ENCODE measurements at places on chromosomes 1 and 21. TPM values are rescaled to one million over a fixed set of nuclear protein-coding genes. Genes with fewer than 3 reads are reported as not detected.

- H3K27ac ChIP-seq, result no peak overlapping the region
- H3K36me3 ChIP-seq, result no peaks in the 10 kb centered on the region
- ATAC-seq, result no peak
- no peaks in the 10 kb centered on the region for H3K27me3 ChIP-seq
- no peak overlapping the region for H3K4me3 ChIP-seq
Observed at GRCh38 chr1:239802275-239802674, 289.4 kb upstream of the FMN2 start.

Gene EPS15
- total RNA-seq, result 54.2 TPM

Gene KCNN3
- 0.37 TPM for total RNA-seq

- ATAC-seq, result no peak
- no peak overlapping the region for H3K4me3 ChIP-seq
- H3K27me3 ChIP-seq, result no peaks in the 10 kb centered on the region
- H3K4me1 ChIP-seq, result no peaks in the 10 kb centered on the region
- H3K36me3 ChIP-seq, result peaks cover 98% of the 10 kb centered on the region
Observed at GRCh38 chr21:36412916-36413315, 27.7 kb downstream of the CHAF1B start.

GRCh38 chr21:45910548-45911221 is 70.9 kb upstream of the COL6A1 start:
- no peak overlapping the region for H3K4me3 ChIP-seq
- no peaks in the 10 kb centered on the region for H3K36me3 ChIP-seq

Gene DYNLT4
- total RNA-seq, result 0.56 TPM

GRCh38 chr1:24644100-24644384 is 940 bp downstream of the SRRM1 start:
- peaks cover 58% of the 10 kb centered on the region for H3K36me3 ChIP-seq
- no peak for ATAC-seq
- peaks cover 35% of the 10 kb centered on the region for H3K4me1 ChIP-seq
- H3K4me3 ChIP-seq, result peak overlapping the region; percentile 89
- peak overlapping the region; percentile 96 for H3K27ac ChIP-seq
- H3K27me3 ChIP-seq, result no peaks in the 10 kb centered on the region

Gene SH2D1B
- total RNA-seq, result not detected

- no peaks in the 10 kb centered on the region for H3K27me3 ChIP-seq
- H3K36me3 ChIP-seq, result no peaks in the 10 kb centered on the region
- peak overlapping the region; percentile 90 for H3K27ac ChIP-seq
- ATAC-seq, result peak; percentile 15
Observed at GRCh38 chr1:150626150-150626549, 3.3 kb downstream of the ENSA start.

Gene GPR25
- not detected for total RNA-seq

DNA sequence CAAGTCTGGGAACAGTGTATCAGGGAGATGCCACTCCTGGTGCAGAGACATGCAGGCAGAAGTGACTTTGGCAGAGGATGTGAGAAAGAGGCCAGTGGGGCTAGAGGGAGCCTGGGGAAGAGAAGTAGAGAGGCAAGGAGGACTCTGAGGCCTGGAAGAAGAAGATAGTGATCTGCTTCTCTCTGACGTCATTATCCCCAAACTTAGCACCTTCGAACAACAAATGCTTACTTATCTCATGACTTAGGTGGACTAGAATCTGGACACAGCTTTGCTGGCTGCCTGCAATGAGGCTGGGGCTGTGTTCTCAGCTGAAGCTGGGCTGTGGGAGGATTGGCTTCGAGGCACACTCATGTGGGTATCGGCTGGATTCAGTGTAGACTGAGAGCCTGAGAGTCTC is 44.5 kb upstream of the ZNF678 start:
- no peak for ATAC-seq
- H3K27me3 ChIP-seq, result peaks cover 3% of the 10 kb centered on the region
- H3K4me3 ChIP-seq, result no peak overlapping the region
- no peak overlapping the region for H3K27ac ChIP-seq

DNA sequence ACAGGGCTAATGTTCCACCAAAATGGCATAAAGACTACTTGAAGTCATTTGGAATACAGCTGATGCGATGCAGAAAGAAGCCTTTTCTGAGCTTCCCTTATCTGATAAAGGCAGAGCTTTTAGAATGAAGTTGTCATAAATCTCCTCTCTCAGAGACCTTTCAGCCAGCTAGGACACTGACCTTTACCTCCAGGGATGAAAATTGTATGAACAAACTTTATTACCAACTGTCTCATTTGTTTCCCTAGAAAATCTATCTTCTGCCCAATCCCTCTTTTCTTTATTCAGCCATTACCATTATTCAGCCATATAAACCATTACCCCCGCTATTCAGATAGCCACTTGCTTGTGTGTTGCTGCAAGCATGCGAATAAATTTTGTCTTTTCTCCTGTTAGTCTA is 29.7 kb upstream of the RNF2 start:
- H3K36me3 ChIP-seq, result no peaks in the 10 kb centered on the region
- H3K4me3 ChIP-seq, result no peak overlapping the region
- no peak for ATAC-seq
- no peak overlapping the region for H3K27ac ChIP-seq

Gene NHLH1
- total RNA-seq, result 1.0 TPM

GRCh38 chr1:99490031-99490430 is 155.9 kb upstream of the PALMD start:
- H3K36me3 ChIP-seq, result no peaks in the 10 kb centered on the region
- H3K4me3 ChIP-seq, result no peak overlapping the region
- no peak overlapping the region for H3K27ac ChIP-seq
- H3K4me1 ChIP-seq, result no peaks in the 10 kb centered on the region
- peaks cover 11% of the 10 kb centered on the region for H3K27me3 ChIP-seq

DNA sequence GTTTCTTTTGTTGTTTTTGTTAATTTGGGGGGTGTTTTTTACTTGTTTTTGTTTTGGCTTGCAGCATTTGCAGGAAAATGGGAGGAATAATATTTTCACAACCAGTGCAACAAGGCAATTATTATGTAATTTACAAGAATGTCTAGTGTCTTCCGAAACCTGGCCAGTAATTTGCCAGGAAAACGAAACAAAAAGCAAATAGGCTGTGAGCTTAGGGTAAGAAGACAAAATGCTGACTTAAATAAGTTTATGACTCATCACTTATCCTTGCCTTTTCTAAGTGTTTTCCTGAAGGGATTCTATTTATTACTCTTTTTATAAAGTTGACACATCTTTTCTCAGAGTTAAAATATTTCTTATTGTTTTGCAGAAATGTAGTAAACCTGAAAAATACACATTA is 49.8 kb downstream of the KCNT2 start:
- H3K4me1 ChIP-seq, result no peaks in the 10 kb centered on the region
- no peaks in the 10 kb centered on the region for H3K27me3 ChIP-seq

DNA sequence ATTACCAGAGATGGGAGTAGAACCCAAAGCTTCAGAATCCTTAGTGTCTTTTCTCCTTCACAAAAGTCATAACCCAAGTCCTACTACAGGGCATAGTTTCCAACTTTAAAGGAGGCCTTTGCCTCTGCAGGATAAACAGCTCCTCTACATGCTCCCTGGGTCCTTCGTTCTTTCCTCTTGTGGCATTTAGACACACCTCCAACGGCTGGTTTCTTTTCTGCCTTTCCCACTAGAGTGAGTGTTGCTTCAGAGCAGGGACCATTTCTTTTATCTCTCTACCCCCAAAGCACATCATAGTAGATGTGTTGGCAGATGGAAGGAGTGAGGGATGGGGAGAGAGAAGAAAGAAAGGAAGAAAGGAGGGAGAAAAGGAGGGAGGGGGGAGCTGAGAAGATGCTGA is 144.7 kb upstream of the SPATA6 start:
- H3K27me3 ChIP-seq, result peaks cover 10% of the 10 kb centered on the region
- H3K36me3 ChIP-seq, result no peaks in the 10 kb centered on the region
- no peak overlapping the region for H3K27ac ChIP-seq
- no peak for ATAC-seq

- H3K4me1 ChIP-seq, result peaks cover 10% of the 10 kb centered on the region
- H3K36me3 ChIP-seq, result peaks cover 28% of the 10 kb centered on the region
- peak overlapping the region; percentile 15 for H3K27ac ChIP-seq
- H3K4me3 ChIP-seq, result no peak overlapping the region
- no peaks in the 10 kb centered on the region for H3K27me3 ChIP-seq
- ATAC-seq, result peak; percentile 58
Observed at GRCh38 chr1:37561133-37562132, 4.7 kb downstream of the DNALI1 start.

GRCh38 chr1:246608616-246609376 is 42.5 kb downstream of the CNST start:
- no peaks in the 10 kb centered on the region for H3K27me3 ChIP-seq
- peak overlapping the region; percentile 48 for H3K4me3 ChIP-seq
- H3K27ac ChIP-seq, result peak overlapping the region; percentile 40
- H3K36me3 ChIP-seq, result peaks cover 27% of the 10 kb centered on the region
- H3K4me1 ChIP-seq, result peaks cover 24% of the 10 kb centered on the region
- peak; percentile 95 for ATAC-seq

Gene ZNF281
- total RNA-seq, result 13.1 TPM

DNA sequence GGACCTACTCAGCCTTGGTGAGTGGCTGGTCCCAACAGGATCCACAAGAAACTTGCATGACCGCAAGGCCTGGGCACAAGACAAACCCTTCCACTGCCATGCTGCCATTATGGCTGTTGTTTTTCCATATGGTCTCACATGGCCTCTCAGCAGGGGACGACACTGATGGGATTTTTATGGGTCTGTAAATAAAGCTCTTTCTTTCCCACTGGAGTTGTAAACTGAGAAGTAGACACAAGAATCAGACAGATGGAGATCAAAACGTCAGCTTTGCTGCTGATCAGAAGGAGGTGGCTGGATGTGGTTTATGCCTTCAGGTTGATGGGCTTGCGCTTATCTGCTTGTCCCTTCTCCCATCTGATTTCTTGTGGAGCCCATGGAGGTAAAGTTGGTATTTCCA is 138.1 kb upstream of the KCNJ6 start:
- H3K4me1 ChIP-seq, result no peaks in the 10 kb centered on the region
- no peak for ATAC-seq
- H3K27me3 ChIP-seq, result peaks cover 12% of the 10 kb centered on the region
- no peaks in the 10 kb centered on the region for H3K36me3 ChIP-seq

DNA sequence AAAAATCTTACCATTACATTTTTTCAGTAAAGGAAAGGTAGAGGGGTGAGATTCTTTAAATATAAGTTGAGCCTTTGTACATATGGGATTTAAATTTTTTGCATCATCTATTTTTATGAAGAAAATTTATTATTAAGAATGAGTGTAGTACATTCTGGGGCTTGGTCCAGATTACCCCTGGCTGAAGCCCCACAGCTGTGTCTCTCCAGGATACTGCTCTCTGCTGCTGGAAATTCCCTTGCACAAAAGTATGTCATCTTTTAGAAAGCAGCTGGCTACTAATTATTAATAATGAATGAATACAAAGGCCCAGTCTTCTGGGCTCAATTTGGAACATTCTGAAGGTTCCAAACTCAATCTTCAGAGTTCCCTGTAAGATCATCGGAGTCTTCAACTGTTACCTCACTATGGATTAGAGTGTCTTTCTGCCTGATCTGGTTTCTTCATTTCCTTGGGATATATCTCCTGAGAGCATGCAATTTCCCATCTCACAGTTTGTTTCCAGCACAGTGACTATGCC is 428.6 kb upstream of the BRINP3 start:
- H3K27ac ChIP-seq, result no peak overlapping the region
- H3K27me3 ChIP-seq, result no peaks in the 10 kb centered on the region
- ATAC-seq, result no peak
- H3K4me3 ChIP-seq, result no peak overlapping the region
- H3K4me1 ChIP-seq, result no peaks in the 10 kb centered on the region
- no peaks in the 10 kb centered on the region for H3K36me3 ChIP-seq

Gene TMEM61
- not detected for total RNA-seq

DNA sequence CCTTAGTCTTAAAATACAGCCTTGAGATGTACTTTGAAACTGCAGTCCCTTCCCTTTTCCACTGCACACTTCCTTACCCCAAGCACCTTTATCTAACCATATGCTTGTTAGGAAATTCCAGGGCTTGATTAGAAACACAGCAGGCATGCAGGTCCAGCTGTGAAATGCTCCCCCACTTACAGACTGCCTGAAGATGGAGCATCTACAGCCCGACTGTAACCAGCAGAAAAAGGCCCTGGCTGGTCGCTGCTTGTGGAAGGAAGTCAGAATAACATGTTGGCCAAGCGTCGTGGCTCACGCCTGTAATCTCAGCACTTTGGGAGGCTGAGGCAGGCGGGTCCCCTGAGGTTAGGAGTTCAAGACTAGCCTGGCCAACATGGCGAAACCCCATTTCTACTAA is 37.2 kb downstream of the VN1R5 start:
- no peaks in the 10 kb centered on the region for H3K27me3 ChIP-seq
- no peak overlapping the region for H3K4me3 ChIP-seq
- H3K36me3 ChIP-seq, result no peaks in the 10 kb centered on the region
- ATAC-seq, result no peak
- H3K4me1 ChIP-seq, result peaks cover 4% of the 10 kb centered on the region
- no peak overlapping the region for H3K27ac ChIP-seq

DNA sequence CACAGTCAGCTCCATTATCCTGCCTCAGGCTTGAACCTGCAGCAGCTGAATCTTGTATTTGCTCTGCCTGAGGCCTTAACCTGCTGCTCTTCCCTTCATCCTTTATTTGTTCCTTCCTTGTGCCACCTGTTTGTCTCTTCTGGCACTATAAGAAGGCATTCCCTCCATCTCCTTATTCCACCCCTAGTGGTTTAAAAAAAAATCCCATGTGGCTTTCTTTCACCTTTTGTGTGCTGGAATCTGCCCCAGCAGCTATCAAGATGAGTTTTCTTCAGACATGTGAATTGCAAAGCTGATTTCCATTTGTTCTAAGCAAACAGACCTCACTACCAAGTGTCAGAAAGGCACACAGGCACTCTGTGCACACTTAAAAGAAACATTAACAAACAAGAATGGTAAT is 294.6 kb downstream of the TTLL7 start:
- H3K27ac ChIP-seq, result no peak overlapping the region
- H3K27me3 ChIP-seq, result no peaks in the 10 kb centered on the region
- H3K36me3 ChIP-seq, result no peaks in the 10 kb centered on the region
- no peak for ATAC-seq

GRCh38 chr1:51543858-51544257 is 24.8 kb upstream of the EPS15 start:
- H3K36me3 ChIP-seq, result no peaks in the 10 kb centered on the region
- ATAC-seq, result peak; percentile 72
- no peak overlapping the region for H3K4me3 ChIP-seq
- H3K27ac ChIP-seq, result peak overlapping the region; percentile 24

- no peak overlapping the region for H3K4me3 ChIP-seq
- H3K27me3 ChIP-seq, result no peaks in the 10 kb centered on the region
- no peaks in the 10 kb centered on the region for H3K4me1 ChIP-seq
- ATAC-seq, result no peak
Observed at GRCh38 chr1:2345297-2346075, 45.9 kb downstream of the MORN1 start.

GRCh38 chr1:37031871-37032270 is 2.4 kb downstream of the GRIK3 start:
- peaks cover 41% of the 10 kb centered on the region for H3K27me3 ChIP-seq
- peaks cover 4% of the 10 kb centered on the region for H3K4me1 ChIP-seq
- H3K4me3 ChIP-seq, result no peak overlapping the region

DNA sequence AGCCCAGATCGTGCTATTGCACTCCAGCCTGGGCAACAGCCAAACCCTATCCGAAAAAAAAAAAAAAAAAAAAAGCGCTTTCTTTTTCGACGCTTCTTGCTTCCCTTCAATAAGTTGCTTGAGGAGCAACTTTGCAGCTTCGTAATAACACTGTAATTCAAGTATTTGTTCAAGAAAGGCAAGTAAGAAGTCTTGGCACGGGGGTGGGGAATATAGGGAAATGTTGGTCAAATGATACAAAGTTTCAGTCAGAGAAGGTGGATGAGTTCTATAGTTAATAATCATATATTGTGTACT is 871 bp upstream of the PSMA5 start:
- no peak for ATAC-seq
- H3K36me3 ChIP-seq, result peaks cover 36% of the 10 kb centered on the region
- no peaks in the 10 kb centered on the region for H3K27me3 ChIP-seq
- peaks cover 20% of the 10 kb centered on the region for H3K4me1 ChIP-seq
- H3K27ac ChIP-seq, result peak overlapping the region; percentile 39

Gene PRAMEF12
- not detected for total RNA-seq

Data from activated T-helper 17 cell treated with anti-CD3 and anti-CD28 coated beads, Interleukin-2, amount 50 U/mL, for 72 hours (primary cell).